ENCODE measurements at places on chromosomes 2 and 18. TPM values are rescaled to one million over a fixed set of nuclear protein-coding genes. Genes with fewer than 3 reads are reported as not detected.

Gene HOXD12
- total RNA-seq = not detected

- DNase-seq = no peak
These were observed 67.0 kb downstream of the WDSUB1 start for GRCh38 chr2:159219394-159219998.

- DNase-seq = no peak
These were observed 3.7 kb downstream of the ALS2 start for GRCh38 chr2:201777043-201777442.

DNA sequence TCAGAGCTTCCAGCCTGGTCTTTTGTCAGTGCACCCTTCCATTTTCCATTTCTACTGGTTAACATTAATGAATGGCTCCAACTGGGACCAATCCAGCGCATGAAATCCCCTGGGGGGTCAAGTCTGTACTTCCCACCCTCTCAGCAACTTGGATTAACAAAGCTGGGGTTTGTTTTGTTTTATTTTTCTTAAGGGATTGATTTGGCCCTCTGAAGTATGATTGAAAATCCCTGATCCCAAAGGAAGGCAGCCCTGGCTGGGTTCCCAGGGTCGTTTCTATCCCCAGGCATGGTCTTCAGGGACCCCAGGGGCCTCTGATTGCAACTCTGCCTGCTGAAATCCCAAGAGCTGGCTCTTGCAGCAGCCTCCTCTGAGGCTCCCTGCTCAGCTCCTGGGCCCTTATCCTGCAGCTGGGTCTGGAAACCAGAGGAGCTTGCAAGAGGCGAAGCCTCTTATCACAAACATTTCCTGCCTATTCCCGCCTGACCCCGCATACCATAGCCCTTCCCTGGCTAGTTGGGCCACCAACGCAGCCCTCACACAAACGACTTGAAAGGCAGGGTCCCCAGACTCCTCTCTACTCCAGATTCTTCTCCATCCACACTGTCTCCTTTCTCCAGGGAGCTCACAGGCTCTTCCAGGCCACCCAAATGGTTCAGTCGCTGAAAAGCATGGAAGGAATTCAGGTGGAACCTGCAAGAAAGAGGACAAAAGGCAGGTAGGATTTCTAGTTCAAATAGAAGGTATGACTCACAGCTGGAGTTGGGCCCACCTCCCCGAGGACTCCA is 109.7 kb upstream of the PKDCC start:
- DNase-seq = no peak

- no peak for DNase-seq
These were observed 193.9 kb upstream of the HS6ST1 start for GRCh38 chr2:128512379-128513115.

GRCh38 chr18:27632706-27633105 is 447.6 kb upstream of the CHST9 start:
- DNase-seq = no peak

- DNase-seq = no peak
These were observed 199.8 kb upstream of the NRP2 start for GRCh38 chr2:205482399-205483081.

- DNase-seq = peak; percentile 30
These were observed 47.8 kb downstream of the TMEM163 start for GRCh38 chr2:134670955-134671354.

GRCh38 chr18:13989199-13989598 is 73.9 kb upstream of the MC2R start:
- DNase-seq = no peak

DNA sequence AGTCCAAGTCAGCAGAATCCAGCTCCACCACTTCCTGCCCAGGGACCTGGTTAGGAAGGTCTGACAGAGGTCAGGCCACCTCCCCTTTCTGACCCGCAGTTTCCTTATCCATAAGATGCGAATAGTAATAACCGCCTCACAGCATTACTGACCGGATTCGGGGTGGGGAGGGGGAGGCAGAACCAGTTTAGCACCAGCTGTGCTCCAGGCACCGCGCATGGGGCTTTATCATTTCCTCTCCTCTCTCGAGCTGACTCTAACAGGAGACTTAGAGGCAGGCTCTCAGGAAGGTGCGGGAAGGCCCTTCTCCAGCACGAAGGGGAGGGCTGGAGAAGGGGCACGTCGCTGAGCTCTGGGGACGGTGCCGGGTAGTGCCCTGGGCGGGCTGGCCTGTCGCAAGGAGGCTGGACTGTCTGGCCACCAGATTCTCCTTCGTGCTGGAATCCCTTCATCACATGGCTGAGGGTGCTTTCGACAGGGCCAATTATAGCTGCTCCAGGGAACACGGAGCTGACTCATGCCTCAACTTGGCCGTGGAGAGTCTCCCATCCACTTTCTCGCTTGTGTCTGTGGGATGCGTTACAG is 5.7 kb downstream of the EHD3 start:
- no peak for DNase-seq

GRCh38 chr2:287471-287885 is 413 bp downstream of the ALKAL2 start:
- DNase-seq = peak; percentile 42

DNA sequence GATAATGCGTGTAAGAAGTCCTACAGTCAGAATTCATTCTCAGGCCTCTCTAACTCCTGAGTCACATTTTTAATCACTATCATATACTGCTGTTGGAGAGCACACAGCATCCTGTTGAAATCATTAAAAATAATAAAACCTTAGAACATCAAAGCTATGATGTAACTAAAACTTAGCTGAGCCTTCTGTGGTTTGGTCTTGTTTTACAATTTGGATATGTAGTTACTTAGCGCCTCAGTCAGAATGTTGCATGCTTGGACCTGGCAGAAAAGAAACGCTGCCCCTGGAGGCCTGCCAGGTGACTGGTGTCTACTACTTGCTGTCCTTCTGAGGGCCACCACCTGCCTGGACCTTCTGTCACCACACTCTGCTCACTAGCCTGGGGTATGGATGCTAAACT is 261.1 kb upstream of the RASGRP3 start:
- DNase-seq = no peak

- DNase-seq = no peak
These were observed 23.3 kb upstream of the DAW1 start for GRCh38 chr2:227848146-227848545.

DNA sequence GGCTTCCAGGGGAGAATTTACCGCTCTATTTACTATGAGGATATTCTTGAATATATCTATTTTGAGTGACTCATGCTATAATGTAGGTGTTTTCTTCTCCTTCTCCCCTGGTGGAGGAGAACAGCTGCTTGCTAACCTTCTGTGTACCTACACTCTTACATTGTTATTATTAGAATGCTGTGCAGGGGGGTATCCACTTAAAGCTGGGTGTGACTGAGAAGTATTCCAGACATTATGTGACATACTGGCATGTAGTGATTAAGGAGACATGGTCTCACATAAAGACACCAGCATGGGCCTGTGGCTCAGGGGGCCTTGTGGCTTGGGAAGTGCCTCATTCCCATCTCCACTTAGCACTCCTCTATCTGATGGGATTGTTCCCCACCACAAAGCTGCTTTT is 287.9 kb downstream of the PTPRM start:
- no peak for DNase-seq

DNA sequence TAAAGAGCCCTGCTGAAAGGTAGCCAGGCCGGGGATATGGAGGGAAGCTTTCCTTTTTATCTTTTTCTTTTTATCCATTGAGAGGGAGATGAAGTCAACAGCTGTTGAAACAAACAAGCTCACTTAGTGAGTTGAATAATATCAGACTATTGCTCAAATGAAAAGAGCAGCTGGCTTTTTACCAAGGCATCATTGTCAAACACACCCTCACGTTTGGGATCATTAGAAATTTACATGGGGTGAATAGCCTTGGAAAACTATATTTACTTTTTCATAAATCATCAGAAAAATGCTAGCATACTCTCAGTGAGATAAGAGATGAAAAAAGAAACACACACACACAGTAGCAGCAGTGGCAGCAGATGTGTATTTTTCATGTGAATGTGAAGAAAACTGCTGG is 71.5 kb upstream of the HNMT start:
- no peak for DNase-seq

All from B cell (primary cell).